ENCODE measurements at places on chromosomes 2 and 18. TPM values are rescaled to one million over a fixed set of nuclear protein-coding genes. Genes with fewer than 3 reads are reported as not detected.

DNA sequence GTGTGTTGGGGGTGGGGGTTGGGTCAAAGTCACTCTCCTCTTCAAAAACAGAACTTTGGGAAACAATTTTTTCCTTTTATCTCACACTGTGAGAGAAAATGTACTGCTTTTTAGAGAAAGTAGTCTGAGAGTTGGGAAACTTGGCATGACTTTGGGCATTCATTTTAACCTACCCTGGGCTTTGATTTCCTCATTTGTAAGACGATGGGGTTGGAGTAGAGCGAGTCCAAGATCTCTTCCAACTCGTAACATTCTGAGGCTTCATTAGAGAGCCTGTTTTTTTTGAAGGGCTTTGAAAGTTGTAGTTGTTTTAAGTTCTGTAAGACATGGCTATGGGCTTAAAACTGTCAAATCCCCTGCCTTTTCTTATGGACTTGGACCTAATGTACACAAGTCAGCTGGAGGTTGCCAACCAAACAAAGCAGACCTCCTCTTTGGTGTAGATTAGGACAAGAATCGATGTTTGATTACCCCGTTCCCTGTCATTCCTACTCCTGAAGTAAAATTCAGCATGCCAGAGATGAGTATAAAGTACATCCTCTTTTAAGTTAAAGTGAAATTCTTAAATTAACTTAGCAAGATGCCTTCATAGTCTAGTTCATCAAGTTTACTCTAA, 8.4 kb downstream of the PHLPP1 start:
- DNase-seq: no peak

- DNase-seq: no peak
These were observed 5.6 kb downstream of the KLF7 start for GRCh38 chr2:207160115-207160514.

DNA sequence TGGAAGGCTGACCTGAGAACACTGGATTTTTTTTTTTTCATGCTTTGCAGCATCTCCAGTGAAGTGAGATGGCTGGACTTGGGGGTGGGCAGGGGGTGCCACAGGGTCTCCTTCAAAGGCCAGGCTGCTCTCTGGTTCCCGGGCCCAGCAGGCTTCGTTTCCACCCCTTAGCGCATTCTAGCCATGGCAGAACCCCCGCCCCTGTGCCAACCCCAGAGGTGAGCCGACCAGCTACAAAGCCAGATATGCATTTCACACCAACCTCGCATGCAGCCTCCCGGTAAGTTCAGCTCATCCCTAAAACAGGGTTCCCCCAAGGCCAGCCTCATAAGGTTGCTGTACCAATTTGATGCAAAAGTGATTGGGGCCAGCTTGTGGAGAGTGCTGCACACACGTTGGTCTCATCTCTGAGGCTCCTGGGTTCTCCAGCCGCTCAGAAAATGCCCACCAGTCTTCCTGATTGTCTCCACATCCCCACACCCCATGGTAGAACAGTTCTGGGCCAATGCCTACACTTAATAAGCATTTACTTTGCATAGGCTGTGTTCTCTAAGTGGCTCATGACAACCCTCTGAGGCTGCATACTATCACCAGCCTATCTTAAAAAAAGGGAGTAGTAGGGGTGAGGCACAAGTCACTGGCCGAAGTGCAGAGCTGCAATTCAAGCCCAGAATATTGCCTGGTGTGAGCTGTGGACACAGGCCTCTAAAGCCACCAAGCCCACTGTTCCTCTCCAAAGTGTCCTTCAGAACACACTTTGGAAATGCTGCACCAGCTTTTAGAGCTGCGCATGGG, 23.3 kb downstream of the SMAD7 start:
- DNase-seq: no peak

DNA sequence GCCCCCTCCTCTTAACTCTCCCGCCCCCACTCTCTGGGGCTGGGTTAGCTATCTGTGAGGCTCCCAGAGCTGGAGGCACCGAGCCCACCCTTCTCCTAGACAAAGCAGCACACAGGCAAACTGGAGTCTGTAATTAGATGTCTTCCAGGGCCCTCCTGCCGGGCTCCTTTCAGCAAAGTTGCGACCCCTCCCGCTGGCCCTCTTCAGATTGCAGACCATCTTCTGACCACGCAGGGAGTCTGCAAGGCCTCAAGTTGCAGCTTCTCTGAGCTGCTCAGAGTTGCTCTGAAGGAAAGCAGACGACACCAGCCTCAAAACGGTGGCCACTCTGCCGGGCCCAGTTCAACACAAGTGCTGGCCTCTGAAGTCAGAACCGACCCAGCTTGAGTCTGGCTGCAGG, 228.4 kb upstream of the COPS8 start:
- DNase-seq: no peak

- DNase-seq: no peak
These were observed 92.2 kb upstream of the TGFA start for GRCh38 chr2:70645733-70646419.

DNA sequence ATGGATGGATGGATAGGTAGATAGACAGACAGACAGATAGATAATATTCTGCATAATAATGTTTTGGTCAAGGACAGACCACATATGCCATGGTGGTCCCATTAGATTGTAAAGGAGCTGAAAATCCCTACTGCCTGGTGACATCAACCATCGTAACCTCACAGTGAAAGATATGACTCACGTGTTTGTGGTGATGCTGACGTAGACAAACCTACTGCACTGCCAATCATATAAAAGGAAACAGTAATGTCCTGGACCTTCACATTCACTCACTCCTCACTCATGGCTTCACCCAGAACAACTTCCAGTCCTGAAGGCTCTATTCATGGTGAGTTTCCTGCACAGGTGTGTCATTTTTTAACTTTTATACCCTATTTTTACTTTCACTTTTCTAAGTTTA, 202.9 kb upstream of the TPO start:
- no peak for DNase-seq

DNA sequence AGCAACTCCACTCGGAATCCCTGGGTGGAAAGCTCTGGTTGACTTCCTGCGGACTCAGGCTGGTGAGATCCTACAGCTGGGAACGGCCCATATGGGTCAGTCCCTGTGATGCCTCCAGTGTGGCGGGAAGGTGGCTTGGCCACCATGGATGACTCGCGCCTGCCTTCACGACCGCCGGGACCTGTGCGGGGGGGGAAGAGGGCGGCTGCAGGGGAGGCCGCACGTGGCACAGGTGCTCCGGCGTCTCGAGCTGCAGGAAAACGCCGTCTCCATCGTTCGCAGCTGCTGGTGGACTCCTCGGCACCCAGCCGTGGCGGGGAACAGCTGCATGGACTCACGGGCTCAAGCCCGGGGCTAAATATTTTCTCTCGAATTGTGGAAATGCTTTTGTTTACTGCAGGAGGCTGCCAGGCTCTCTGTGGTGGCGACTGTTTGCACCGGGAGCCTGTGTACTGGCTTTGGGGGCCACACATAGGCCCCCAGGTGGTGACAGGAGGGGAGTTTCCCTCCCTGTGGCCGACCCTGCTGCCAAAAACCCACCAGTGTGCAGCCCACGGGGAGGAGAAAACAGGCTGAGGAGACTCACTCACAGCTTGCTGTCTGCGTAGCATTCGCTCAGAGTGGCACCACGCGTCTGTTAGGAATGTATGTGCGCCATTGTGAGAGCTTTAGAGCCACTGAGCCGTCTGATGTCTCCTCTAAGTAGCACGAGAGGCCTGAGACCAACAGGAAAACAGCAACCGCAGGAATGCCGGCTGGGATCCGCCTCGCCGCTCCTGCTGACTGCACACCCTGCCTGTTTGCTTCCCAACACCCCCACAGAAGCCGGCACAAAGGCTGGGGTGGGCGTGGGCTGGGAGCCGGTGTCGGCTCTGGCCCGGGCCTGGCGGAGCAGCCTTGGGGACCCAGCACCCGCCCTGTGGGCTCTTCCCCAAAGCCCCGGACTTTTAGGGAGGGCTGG, 89.2 kb downstream of the NFATC1 start:
- no peak for DNase-seq

GRCh38 chr18:63951302-63951705, 2.2 kb downstream of the HMSD start:
- DNase-seq: no peak

GRCh38 chr18:13540477-13541182, 185.7 kb downstream of the FAM210A start:
- no peak for DNase-seq

DNA sequence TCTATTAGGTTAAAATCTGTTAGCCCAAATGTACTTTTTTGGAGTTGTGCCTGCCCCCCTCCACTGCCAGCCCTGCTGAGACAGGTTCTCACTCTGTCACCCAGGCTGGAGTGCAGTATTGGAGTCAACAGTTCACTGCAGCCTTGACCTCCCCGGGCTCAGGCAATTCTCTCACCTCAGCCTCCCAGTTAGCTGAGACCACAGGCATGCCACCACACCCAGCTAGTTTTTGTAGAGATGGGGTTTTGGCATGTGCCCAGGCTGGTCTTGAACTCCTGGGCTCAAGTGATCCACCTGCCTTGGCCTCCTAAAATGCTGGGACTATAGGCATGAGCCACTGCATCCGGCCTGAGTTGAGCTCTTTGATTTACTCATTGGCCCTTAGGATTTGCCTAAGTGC, 110.7 kb downstream of the ICA1L start:
- DNase-seq: no peak

DNA sequence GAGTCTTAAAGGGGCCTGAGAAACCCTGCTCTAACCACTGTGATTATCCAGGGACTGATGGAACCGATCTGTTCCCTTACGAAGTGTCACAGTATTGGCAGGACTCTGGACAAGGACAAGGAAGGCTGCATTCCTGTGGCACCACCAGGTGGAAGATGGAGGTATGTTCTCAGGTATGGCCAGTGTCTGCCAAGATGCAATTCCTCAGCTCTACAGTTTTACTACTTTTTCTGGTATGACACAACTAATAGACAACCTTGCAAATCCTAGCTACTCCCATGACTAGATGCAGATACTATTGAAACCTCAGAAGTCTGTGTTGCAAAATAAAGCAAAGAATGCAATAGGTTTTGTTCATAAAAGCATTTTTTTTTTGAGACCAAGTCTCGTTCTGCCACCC, 14.6 kb downstream of the RAB31 start:
- DNase-seq: no peak

- DNase-seq: no peak
These were observed 451.4 kb upstream of the SLC14A2 start for GRCh38 chr18:45163871-45164270.

- DNase-seq: no peak
These were observed 50.8 kb upstream of the UGP2 start for GRCh38 chr2:63790906-63791305.

DNA sequence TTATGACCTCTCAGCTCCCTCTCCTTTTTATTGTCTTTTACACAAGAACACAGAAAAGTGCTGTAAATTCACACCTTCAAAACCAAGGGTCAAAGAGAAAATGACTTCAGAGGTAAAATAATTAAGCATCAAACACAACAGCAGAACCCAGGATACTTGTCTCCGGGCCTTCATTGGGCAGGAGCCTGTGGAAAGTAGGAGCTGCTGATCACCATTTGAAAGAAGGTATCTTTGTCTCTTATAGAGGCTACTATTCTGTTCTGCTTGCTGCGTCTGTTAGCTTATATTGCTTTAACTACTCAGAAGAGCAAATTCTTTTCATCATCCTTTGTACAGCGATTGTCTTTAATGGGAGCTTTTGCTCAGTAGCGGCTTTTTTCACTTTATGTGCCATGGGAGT, 261.1 kb downstream of the PTGR3 start:
- no peak for DNase-seq

GRCh38 chr2:129813404-129813803, 166.1 kb upstream of the RAB6C start:
- DNase-seq: no peak

GRCh38 chr2:137156221-137156844, 391.0 kb downstream of the THSD7B start:
- no peak for DNase-seq

DNA sequence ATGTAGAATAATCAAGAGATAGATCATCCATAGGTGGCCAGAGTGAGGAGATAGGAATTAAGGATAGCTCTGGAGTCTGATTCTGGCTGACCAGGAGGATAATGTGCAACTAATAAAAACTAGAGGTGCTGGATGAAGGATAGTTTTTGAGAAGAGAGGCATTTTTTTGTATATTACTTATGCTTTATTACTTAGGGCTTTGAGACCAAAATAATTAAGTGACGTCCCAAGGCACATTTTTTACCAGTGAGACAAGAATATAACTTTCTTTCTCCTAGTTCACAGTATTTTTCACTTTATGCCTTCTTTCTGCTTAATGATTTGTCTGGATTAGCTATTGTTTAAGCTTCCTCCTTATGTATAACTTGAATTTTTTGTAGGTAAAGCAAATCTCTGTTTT, 756.6 kb downstream of the TSN start:
- no peak for DNase-seq

DNA sequence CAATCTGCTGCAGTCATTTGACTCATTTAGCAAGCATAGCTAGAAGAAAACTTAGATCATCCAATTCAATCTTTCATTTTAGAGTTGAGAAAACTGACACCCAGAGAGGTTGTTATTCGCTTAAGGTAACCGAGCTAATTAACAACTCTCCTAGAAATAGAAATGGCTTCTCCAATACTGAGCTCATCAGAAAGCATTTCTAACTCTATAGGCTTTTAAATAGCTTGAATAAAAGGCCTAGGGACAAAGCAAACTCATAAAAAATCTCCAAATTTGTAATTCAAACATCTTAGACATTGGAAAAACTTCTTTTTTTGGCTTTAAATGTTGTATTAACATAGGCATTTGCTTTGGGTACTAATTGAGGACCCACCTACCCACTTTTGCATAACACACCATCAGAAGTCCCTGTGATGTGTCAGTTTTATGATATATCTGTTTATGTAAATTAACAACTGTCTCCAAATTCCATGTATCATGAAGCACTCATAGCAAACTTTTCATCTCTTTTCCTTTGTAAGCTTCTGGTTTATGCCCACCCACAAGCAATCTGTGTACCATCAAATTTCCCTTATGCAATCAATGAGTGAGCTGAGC, 343.9 kb upstream of the CHST9 start:
- DNase-seq: no peak

DNA sequence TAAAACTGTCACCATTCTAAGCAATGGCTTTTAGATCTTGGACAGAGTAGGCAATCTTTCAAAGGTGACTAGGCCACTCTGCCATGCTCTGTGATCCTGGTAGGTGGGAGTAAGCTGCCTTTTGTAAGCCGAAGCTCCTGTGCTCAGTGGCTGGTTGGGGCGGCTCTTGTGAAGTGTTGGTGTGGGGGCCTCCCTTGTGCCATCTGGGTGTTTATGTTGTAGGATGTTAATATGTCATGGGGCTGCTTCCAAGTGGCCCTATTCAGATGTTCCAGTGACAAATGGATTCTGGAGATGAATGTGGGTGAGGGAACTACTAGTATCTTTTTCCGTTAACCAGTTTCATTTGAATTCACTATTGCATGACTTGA, 116.8 kb upstream of the SPRED2 start:
- DNase-seq: no peak

Gene PTPRM
- 25.6 TPM for total RNA-seq

Gene TMEM178A
- 0.65 TPM for total RNA-seq

Gene DSG1
- not detected for total RNA-seq

Gene SLC23A3
- 0.65 TPM for total RNA-seq

Gene BIN1
- total RNA-seq: 132 TPM

Gene GALR1
- not detected for total RNA-seq

Gene TMEM198
- total RNA-seq: 0.77 TPM

Gene LCT
- 0.10 TPM for total RNA-seq

Gene CDKL4
- not detected for total RNA-seq

Gene LNPK
- total RNA-seq: 21.0 TPM

Gene REG1A
- total RNA-seq: not detected

Gene PROC
- total RNA-seq: not detected

Gene MC5R
- total RNA-seq: not detected

Measured in T-helper 17 cell (primary cell).